ENCODE measurements at places on chromosomes 7 and 10.

DNA sequence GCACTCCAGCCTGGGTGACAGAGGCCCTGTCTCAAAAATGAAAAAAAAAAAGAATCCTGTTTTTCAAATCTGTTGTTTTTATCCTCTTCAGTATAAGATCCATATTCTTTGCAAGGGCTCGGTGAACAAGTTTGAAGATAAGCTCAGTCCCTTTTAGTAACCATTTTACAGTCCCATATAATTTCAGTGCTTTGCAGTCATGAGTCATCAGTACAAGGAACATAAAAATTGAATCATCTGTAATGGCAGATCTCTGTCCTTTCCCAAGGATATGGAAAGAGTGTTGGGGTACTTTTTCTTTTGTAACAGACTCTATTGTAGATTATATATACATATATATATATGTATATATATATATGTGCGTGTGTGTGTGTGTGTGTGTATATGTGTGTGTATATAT is 52.2 kb upstream of the ZPBP start:
- no peak for DNase-seq

DNA sequence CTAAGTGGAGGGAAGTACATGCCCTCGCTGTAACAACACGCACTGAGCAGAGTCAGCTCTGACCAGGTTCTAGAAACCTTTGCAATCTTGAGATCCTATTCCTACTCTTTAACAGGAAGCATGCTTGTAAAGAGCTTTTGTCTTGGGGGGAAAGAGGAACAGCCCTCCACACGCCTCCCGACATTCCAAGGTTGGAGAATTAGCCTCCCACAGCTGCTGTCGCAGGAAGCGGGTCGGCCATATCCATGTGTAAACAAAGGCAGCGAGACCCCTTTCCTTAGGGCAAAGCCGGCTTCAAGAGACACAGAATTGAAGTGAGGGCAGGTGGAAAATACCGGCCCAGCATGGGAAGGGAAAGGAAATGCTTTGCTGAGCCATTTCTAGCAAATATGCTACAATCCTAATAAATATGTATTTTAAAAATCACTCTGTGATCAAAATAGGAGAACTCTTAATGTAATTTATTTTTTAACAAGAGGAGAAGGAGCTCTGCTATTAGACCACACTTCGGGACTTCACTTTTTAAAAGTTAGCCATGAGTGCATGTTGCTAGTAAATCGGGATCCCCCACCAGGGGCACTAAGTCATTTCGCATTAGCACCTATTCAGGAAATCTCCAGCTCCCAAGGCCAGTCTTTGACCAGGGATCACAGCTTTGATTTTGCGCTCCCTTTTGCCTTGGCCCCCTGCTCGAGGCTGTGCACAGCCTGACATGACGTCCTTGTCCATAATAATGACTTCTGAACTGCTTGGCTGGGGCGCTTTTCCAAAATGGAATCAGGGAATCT is 55.9 kb downstream of the FAM204A start:
- no peak for DNase-seq

GRCh38 chr7:130256704-130257103 is 10.0 kb upstream of the CPA2 start:
- no peak for DNase-seq

DNA sequence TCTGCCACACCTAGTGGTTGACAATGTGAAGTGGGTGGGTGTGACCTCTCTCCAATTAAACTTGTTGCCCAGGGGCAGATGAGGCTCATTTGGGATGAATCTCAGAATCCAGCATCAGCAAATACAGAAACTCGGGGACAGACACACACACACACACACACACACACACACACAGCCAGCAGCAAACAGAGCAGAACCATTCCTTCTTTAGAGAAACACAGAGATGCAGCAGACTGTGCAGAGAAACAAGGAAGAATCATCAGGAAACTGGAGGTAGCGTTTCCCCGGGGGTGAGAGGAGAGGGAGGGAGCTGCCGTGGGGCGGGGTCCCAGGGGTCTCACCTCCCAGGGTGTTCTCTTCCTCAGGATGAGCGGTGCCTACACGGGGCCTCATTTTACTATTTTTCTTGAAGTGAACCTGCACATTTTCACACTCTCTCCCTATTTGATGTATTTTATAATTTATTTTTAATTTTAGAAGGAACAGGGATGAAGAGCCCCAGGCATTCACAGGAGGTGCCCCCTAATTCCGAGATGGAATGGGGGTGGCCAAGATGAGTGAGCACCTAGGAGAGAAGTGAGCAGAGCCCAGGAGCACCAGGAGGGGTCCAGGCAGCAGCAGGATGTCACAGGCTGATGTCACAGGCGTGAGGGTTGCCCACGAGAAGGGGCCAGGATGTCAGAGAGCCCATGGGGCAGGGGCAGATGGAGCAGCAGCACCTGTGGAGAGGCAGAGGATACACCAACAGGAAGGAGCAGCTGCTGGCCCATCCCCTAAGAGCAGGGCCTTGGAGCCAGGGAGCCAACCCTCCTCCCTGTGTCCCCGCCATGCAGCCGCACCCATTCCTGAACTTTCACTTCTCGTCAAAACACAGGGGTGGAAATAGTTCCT is 85.3 kb upstream of the PPP2R2D start:
- no peak for DNase-seq

DNA sequence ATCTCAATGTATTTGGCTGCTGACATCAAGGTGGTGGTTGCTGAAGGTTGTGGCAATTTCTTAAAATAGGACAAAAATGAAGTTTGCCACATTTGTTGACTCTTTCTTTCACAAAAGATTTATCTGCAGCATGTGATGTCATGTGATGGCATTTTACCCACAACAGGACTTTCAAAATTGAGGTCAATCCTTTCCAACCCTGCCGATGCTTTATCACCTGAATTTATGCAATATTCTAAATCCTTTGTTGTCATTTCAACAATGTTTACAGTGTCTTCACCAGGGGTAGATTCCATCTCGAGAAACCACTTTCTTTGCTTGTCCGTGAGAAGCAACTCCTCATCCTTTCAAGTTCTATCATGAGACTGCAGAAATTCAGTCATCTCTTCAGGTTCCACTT is 40.6 kb upstream of the SLC16A12 start:
- DNase-seq = no peak

- DNase-seq = no peak
Observed at GRCh38 chr7:42685911-42686310, 226.0 kb downstream of the C7orf25 start.

All from GM13977 (cell line).